Stimulated activated CD8-positive, alpha-beta memory T cell treated with anti-CD3 and anti-CD28 coated beads, Interleukin-7, amount 100 ng/mL, for 1 hour (primary cell): ENCODE measurements at places on chromosomes 3 and 15.

GRCh38 chr3:15384510-15385237 is 42.7 kb downstream of the METTL6 start:
- DNase-seq: no peak

DNA sequence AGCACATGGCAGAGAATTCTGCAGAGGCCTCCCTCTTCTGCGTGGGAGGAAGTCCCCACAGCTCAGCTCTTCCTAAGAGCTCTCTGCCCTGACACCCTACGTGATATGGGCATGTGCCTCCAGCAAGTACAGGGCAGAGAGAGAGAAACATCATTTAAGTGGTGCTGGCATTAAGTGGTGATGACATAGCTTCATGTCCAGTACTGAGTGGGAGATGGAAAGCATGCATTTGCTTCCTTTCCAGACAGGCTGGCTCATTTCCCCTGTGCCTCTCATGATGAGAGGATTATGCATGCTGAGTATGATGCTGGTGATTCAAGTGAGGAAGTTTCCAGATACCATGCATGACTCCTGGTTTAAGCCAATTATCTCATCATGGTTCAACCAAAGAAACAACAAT is 26.9 kb downstream of the BFSP2 start:
- no peak for DNase-seq

DNA sequence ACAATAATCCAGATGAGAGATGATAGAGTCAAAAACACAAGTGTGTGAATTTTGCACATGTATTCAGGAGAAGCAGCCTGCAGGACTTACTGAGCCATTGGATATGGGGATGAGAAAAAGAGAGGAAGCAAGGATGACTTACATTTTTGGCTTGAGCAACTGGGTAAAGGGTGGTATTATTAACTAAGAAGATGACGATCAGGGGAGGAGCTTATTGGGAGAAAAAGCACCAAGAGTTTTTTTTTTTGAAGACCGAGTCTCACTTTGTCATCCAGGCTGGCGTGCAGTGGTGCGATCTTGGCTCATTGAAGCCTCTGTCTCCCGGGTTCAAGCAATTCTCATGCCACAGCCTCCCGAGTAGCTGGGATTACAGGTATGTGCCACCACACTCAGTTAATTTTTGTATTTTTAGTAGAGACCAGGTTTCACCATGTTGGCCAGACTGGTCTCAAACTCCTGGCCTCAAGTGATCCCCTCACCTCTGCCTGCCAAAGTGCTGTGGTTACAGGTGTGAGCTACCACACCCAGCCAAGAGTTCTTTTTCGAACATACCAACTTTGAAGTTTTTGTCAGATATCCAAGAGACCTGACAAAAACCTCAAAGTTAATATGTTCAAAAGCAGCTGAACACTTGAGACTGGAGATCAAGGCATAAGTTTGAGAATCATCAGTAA is 14.8 kb upstream of the SH3BP5 start:
- no peak for DNase-seq

DNA sequence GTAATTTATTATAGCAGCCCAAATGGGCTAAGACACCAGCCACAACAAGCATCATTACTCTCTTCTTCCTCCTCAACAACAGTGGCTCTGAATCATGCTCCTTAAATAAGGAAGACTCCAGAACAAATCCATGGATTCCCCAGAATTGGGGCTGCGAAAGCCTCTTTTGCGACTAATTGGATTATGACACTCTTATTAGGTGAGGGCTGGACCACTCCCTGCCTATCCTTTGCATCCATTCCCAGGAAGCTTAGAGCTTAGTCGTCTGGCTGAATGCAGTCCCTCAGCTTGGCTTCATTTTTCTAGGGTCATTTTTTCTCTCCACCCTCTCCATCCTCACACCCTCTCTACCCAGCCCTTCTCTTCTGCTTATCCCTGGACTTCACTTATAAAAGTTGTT is 227.7 kb downstream of the ZNF621 start:
- no peak for DNase-seq

DNA sequence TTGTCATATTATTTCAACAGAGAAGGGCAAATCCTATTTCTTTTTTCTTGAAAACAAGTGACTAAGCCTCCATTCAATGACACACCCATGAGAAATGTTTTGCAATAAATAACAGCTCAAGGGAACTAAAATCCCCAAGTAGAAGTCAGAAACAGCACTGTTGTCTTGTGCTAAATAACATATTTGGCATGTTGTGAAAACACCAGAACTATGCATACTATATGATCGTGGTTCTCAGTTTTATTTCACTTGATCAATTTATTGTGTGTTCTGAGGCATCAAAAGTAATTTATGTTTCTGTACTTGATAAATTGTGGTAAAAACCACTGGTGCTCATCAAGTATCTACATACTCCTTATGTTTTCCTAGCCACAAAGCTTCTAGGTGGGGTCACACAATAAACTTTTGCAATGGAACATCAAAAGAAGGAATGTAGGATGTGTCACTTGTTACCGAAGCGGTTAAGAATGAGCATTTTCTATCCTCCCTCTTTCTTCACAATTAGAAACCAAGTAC is 691.7 kb upstream of the CBLB start:
- no peak for DNase-seq

- DNase-seq: no peak
These were observed 4.0 kb upstream of the FAM3D start for GRCh38 chr3:58670506-58671135.
